ENCODE measurements at places on chromosomes 4 and X.
A peak's percentile ranks its signal among the peaks of the same experiment; 100 is the strongest.

DNA sequence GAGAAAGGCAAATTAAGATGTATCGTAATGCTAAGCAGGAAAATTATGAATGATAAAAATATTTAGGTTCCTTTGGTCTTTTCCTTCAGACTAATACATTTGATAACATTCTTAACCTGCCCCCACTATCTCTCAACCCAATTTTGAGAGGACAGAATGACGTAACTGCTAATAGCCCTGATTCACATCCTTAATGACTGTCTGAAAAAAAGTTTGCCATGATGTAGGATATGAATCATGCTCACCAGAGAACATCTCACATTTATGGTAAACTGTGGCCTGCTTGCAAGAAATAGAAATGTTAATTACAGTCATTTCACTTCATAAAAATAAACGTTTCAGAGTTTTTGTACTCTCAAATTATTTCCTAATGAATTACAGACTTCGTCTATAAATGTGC, 128.0 kb upstream of the VEGFC start:
- DNase-seq = no peak

DNA sequence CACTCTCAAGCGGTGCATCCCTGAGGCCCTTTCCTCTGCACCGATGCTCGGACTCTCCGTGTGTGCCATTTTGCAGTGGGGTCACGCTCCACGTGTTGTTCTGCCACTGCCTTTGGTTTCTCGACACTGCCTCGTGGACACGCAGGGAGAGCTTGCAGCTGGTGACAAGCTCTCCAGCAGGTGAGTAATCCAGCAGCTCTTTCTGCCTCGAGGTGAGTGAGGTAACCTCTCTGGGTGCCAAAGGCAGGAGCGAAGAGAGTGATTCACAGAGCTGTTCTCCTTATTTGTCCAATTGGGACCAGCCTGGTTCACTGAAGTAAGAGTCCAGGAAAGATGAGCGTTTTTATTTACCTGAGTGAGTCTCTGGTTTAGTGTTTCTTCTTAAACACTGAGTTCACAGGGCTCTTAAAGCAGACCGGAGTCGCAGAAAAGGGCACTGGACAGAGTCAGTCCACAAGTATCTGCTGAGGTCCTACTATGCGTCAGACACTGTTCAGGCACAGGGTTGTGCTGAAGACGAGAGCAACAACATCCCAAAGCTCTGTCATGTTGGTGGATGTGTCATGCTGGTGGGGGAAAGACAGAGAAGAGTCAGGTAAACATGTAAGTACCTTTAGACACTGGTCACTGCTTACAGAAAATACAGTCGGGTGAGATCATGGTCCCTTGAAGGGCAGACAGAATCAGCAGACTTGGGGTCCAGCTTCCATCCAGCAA, 61.8 kb downstream of the FHDC1 start:
- no peak for DNase-seq

GRCh38 chr4:71113294-71113693, 119.8 kb downstream of the DCK start:
- DNase-seq = no peak

GRCh38 chrX:19879735-19880378, 7.5 kb downstream of the SH3KBP1 start:
- no peak for DNase-seq

- DNase-seq = no peak
These were observed 16.0 kb upstream of the HPGD start for GRCh38 chr4:174538123-174538875.

GRCh38 chr4:63348735-63349673, 1060.2 kb downstream of the TECRL start:
- no peak for DNase-seq

DNA sequence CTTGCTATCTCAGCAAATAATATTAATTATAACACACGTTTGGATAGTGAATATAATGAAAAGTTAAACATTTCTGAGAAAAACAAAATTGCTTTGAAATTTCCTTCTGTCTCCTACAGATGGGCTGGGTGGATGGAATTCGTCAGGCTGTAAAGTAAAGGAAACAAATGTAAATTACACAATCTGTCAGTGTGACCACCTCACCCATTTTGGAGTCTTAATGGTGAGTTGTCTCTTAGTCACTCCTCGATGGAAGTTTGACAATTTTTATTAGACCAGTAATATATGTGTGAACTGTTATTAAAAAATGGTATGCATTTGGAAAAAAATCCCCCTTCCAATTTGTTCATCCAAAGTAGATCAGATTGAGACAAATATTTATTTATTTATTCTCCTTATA, 92.5 kb upstream of the BRS3 start:
- DNase-seq = no peak

DNA sequence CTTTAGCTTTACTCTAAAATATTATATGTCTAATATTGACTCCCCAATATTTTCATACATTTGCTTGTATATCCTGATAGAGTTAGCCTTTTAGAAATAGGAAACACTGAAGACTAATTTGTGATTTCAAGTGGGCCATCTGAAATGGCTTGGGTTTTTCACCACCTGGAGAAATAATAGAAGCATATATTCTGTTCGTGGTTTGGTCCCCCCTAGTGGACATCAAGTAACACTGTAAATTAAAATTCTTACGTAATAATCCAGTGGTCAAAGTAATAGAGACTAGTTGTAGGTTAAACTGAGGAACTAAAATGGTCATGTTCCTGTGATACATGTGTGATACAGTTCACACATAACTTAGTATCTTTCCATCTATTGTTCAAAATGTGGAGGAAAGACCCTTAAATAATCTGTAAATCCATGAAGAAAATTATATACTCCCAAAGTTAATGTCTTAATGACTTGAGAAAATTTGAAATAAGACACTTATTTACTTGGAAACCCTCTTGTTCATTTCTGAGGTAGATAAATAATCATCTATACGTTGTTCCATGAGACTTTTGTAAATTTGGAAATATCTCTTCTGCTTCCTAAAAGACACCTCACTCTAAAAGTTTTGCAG, 79.8 kb upstream of the SMARCAD1 start:
- DNase-seq = no peak

GRCh38 chr4:25632135-25632534, 23.5 kb upstream of the SLC34A2 start:
- DNase-seq = no peak

GRCh38 chrX:72052415-72053090, 79.2 kb downstream of the RTL5 start:
- DNase-seq = no peak

DNA sequence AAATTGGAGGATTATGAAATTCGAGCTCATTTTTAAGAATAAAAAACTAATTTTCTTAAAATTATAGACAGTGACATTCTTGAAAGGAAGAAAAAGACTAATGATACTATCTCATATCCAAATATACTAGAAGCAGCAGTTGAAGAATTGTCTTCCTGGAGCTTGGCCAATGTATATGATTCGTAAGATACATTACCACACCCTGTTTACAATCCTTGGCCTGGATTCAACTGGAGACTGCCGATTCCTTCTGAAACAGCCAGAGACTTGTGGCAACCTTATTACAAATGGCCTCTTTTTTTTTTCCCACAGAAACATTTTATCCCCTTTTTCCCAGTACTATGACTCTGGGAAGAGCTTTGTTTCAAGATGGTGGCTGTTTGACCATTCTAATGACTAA, 571.2 kb upstream of the FAT1 start:
- DNase-seq = no peak

GRCh38 chr4:185793716-185794115, 18.3 kb downstream of the SORBS2 start:
- DNase-seq = no peak

DNA sequence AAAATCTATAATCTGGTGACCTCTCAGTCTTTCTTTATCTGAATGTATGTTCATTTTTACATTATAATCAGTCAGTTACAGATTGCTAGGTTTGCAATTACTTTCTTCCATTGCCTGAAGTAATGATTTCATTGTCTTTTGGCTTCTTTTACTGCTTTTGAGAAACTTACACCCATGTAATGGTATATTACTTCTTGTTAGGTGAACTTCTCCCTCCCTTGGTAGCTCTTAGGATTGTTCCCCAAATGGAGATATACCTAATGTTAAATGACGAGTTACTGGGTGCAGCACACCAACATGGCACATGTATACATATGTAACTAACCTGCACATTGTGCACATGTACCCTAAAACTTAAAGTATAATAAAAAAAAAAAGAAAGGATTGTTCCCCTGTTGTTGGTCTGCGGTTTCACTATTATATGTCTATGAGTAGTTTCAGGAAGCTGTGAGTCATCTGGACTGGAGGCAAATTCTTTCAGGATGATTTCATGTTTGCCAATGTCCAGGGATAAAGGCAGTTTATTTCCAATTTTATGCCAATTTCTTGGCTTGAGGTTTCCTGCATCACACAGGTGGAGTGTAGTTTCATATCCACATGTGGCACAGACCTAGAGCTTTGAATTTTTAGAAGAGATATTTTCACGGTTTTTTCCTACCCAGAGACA, 21.8 kb downstream of the SPANXC start:
- no peak for DNase-seq

DNA sequence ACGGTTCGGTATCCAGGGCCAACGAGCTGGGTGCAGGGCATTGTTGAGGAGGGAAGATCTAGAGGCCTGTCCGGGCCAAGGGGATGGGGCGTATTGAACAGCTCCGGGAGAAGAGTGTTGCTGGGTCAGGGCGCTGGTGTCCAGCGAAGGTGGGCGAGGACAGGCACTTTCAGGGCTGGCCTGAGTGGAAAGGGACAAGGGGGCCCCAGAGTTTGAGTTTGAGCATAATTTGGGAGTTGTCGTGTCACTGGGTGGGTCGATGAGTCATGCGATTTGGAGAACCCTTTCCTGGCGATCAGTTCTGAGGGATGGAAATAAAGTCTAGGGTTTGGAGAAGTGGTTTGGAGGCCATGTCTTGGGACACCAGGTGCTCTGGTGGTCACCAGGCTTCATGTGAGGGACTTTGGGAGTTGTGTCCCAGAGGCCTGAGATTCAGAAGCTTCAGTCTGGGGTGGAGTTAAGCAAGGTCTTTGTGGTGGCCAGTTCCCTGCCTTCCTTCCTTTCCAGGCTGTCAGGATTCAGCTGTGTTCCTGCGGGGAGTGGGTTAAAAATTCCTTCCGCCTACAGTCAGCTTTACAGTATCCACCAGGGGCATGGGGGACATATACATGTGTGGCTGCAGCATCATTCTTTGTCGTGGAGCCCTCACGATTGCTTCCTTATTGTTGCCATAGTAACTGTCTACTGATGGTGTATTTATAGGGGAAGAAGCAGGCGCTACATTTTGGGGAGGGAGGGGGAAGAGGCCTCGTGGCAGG, 504 bp downstream of the PRRG3 start:
- no peak for DNase-seq

DNA sequence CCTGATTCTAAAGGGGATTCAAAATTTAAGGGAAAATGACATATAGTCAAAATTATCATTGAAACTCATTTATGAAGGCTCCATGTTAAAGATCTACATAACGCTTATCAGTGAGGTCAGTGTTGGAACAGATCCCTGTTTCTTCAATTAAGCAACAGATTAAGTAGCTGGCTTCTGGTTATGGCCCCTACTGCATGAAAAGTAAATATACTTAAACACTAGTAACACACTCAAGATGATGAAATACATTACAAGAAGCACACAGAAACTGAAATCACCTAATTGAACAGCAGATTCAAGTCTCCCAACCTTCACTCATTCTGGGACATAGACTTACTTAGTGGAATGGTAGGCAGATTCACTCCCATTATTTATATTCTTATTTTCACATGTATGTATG, 51.6 kb upstream of the SLC16A2 start:
- DNase-seq = no peak

GRCh38 chr4:15684498-15684897, 2.9 kb downstream of the FAM200B start:
- DNase-seq = no peak

DNA sequence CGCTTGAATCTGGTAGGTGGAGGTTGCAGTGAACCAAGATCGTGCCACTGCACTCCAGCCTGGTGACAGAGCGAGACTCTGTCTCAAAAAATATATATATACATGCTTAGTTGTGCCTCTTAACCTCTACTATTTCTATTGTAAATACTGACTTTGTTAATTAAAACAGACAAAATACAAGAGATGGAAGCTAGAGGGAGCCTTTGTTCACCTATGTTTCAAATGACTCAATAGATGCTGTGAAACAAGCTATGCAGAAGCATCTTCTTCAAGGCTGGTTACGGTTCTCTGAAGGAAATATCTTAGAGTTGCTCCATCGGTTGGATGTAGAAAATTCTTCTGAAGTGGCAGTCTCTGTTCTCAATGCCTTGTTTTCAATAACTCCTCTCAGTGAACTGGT, 6.2 kb downstream of the NCAPG start:
- no peak for DNase-seq

GRCh38 chrX:22433292-22434070, 160.8 kb downstream of the CBLL2 start:
- no peak for DNase-seq

- peak; percentile 11 for DNase-seq
These were observed 122.6 kb downstream of the SHISA3 start for GRCh38 chr4:42519803-42520417.

DNA sequence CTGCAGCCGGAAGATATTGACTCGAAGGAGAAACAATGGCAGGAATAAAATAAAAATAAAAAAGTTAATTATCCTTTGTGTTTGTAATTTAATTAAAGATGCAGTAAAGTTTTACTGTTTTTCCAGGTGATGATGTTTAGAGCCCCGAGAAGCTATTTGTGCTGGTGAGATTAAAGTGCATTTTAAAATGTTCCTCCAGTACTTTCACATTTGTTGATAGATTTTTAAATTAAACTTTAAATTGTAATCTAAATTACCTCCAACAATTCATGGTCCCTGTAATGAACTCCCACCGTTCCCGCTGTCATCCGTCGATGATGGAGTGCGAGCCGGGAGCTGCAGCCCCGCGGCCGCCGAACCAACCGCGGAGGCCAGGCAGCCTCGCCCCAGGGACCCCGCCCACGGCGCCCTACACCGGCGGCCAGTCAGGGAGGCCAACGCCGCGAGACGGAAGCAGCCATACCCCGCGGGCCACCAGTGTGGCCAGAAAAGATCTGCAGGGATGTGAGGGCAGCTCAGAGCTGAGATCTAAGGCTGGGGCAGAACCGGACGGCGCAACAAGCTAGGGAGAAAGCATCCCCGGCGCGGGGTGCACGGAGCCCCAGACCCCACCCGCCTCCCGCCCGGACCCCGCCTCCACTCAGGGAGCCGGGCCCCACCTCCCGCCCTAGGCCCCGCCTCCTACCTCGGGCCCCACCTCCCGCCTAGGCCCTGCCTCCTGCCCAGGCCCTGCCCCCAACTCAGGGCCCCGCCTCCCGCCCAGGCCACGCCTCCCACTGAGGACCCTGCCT, 104.0 kb downstream of the FAM53A start:
- DNase-seq = peak; percentile 89

DNA sequence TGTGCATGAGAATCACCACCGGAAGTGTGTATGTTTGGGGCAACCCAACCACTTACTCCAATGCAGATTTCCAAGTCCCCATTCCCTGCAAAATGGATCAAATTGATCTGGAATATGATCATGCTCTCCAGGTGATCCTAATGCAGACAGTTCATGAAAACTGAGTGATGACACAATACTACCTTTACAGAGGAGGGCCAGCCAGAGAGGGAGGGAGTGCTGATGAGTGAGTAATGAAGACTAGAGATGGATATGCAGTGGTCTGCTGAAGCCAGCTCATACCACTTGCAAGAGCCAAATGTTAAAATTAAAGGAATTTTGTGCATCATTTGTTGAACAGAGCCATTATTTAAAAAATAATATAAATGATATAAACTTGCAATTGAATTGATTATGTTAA, 10.2 kb upstream of the CPE start:
- no peak for DNase-seq
